T-helper 22 cell (primary cell): ENCODE measurements at places on chromosomes 5 and 9.

DNA sequence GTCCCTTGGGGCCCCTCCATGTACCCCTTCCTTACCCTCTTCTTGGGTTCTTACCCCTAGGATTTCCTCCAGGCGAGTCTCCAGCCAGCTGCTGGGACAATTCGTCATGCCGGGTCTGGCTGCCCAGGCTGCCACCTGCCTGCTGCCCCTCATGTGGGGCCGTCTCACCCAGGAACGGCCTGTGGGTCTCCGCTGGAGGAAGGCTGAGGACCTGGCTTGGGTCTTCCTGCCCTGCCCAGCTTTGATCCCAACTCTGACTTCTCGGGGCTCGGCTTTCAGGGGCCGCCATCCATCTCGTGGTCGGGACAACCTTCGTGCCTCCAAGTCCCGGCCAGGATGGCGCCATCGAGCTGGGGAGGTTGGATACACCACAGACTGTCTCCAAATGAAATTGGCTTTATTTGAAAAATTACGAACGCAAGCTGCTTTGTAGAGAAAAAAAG is 38.1 kb downstream of the HMCN2 start:
- DNase-seq, result no peak

DNA sequence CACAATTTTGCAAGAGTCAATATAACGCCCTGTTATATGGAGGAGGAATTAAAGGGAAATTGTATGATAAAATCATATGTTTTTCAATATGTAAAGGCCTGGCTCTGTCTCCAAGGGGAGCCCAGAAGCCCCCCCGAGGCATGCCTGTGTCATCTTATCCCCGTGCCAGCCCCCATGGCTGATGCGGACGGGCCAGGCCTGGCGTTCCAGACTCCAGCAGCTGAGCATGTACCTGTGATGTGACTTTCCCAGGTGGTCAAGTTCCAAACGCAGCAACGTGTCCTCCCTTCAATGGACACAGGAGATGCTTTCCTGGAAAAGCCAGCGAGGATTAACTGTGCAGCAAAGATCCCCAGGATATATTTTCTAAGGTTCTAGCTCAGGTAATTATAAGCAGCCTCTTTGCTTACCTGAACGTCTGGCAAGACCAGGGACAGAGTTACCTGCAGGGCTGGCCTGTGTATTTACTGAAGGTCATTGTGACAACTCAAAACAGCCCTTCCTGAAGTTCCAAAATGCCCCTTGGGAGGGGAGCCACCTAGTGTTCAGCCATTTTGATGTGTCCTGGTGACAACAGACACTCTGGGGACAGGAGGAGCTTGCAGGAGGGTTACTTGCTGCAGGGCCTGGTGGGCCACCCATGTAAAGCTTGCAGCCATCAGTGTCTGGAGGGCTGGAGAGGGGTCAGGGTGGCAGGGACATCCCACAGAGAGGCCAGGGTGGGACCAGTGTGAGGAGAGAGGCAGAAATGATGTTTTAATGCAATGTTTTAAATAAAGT is 53.3 kb upstream of the RNU6ATAC start:
- no peak for DNase-seq

- no peak for DNase-seq
Observed at GRCh38 chr5:53071298-53071697, 38.3 kb downstream of the MOCS2 start.

GRCh38 chr5:160305319-160305718 is 7.0 kb downstream of the CCNJL start:
- no peak for DNase-seq

DNA sequence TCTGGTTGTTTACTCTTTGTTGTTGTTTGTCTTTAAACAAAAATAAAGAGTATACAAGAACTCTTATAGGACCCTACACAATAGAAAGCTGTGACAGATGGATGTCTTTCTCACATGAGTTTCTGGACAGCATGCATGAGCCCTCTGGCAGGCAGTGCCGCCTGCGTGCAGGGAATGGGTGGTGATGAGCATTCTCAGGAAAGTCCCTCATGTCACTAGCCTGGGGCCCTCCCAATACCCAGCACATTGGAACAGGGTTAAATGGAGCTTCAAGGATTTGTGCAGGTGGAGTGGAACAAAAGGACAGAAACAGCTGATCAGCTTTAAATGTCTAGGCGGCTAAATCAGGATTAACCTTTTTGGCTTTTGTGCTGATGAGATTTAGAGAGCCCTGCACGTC is 181.0 kb upstream of the CD180 start:
- DNase-seq, result no peak

DNA sequence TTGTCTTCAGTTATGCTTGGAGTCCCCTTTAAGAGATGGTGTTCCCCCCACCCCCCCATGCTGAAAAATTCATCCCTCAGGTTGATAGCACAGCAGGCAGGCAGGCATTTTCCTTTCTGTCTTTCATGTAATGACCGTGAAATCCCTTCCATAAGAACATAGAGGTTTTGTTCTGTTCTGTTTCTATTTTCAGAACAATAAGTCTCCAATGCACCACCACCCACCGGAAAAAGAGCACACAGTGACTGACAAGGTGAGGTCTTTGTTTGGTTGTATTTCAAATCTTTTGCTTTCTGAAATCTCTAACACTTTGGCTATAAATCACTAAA is 52.4 kb downstream of the DMRT2 start:
- DNase-seq, result no peak

DNA sequence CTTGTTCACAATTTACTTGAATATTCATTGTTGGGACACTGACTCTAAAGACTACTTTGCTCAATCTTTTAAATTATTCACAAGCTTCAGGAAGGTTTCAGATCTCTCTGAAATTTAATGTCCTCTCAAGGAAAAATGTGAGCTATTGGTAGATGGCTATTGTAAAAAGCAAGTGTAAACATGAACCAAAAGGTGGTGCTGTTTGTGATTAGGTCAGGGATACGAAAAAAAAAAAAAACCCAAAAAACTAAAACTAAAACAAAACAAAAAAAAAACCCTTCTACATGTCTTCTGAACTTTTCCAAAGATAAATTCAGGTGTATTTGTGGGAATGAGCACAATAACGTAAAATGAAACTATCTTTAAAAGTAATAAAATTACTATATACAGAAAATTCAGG is 193.8 kb downstream of the SLF1 start:
- no peak for DNase-seq

DNA sequence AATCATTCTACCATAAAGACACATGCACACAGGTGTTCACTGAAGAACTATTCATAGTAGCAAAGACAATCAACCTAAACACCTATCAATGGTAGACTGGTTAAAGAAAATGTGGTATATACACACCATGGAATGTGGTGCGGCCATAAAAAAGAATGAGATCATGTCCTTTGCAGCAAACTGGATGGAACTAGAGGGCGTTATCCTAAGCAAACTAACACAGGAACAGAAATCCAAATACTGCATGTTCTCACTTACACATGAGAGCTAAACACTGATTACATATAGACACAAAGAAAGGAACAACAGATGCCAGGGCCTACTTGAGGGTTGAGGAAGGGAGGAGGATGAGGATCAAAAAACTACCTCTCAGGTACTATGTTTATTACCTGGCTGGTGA is 103.8 kb downstream of the DRD1 start:
- no peak for DNase-seq

DNA sequence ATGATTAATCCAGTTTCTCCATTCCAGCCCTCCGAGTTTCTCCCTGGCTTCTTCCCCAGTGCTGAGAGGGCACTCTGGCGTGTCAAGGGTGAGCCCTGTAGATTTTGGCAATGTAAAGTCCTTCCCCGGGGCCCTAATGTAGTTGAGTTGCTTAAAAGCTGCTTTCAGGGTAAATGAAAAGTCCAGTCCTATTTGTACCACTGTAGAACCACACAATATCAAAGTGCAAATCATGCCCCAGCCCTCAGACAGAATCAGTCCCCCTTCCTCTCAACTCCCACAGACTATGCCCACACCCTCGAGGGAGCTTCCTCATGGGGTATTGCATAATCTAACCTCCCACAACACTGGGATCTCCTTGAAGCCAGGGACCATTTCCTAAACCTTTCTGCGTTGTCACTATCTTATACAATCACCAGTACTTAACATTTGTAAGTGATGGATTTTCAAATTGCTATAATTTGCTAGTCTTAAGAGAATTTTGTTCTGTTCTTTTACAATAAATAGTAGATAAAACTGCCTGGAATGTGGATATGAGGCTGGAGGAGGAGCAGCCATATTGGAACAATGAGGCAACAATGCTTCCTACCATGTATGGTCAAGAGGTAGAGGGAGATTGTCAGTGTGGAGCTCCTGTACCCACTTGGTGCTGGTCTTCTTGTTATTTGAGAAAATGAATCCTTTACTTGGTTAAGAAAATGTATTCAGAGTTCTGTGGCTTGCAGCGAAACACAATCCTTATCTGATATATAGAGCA is 34.4 kb downstream of the ZNF366 start:
- no peak for DNase-seq

- no peak for DNase-seq
Observed at GRCh38 chr9:121226175-121226574, 24.5 kb upstream of the RAB14 start.

DNA sequence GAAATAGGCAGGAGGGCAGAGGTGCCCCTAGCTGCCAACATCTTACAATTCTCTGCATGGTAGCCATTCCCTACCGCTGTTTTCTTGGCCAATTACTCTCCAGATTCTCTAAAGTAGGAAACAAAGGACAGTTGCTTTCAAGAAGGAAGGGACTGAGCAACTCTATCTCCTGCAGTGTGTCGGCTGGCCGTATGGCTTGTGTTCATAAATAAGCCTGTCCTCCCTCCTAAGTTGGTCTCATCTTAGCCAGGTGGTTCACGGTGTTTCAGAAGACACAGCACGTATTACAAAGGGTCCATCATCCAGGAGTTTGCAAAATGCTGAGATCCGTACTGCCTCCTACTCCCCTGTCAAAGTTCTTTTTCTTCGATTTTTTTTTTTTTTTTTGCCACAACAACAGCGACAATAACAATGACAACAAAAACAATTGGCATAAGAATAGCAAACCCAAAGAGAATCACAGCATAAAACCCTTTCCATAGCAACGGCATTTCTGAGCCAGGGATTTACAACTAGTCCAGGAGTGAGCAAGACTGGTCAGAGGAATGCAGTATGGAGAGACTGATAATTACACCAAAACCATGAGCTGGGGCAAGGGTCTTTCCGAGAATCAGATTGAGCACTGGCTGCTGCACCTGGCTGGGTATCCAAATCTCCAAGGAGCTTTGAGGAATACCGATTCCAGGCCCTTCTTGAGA is 212.8 kb downstream of the SLIT3 start:
- DNase-seq, result no peak

DNA sequence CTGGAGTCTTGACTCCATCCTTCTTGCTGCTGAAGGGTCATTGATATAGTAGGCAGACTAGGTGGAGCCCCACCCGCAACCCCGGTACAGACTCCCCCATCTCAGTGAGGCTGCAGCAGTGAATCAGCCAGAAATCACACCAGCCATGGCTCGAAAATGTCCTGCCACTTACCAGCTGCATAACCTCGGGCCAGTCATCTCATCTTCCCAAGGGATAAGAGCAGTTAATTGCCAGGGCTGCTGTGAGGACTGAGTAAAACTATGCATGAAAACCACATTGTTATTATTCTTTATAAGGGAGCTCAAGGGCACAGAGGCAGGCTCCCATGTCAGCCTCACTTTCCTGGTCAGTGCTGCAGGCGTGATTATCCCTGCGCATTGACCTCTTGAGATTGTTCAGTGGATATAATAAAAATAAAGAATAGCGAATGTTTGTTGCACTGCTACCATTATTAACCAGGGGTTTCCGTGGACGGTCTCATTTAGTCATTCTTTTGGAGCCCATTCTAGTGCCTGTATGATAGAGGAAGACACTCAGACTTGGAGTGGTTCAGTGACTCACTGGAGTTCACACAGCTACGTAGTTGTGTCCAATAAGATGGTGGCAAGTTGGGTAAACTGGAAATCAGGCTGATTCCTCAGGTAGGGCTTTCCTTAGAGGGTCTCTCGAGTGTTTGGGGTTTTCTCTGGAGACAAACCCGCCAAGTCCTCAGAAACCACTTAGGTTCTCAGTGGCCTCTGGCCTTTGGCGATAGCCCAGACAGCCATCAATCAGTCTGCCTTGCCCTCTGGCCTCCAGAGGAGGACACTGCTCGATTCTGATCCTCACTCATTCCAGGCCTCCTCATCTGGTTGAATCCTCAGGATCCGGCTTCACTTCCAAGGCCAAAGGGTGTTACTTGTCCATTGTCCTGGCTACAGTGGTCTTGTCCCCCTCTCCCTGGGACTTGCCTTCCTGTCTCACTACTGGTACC is 39.9 kb downstream of the COL15A1 start:
- no peak for DNase-seq

- peak; percentile 32 for DNase-seq
Observed at GRCh38 chr5:75059912-75060545, 7.7 kb upstream of the GCNT4 start.

- no peak for DNase-seq
Observed at GRCh38 chr9:131122158-131122557, 3.2 kb upstream of the NUP214 start.

GRCh38 chr5:425714-426113 is 17.3 kb upstream of the EXOC3 start:
- no peak for DNase-seq

DNA sequence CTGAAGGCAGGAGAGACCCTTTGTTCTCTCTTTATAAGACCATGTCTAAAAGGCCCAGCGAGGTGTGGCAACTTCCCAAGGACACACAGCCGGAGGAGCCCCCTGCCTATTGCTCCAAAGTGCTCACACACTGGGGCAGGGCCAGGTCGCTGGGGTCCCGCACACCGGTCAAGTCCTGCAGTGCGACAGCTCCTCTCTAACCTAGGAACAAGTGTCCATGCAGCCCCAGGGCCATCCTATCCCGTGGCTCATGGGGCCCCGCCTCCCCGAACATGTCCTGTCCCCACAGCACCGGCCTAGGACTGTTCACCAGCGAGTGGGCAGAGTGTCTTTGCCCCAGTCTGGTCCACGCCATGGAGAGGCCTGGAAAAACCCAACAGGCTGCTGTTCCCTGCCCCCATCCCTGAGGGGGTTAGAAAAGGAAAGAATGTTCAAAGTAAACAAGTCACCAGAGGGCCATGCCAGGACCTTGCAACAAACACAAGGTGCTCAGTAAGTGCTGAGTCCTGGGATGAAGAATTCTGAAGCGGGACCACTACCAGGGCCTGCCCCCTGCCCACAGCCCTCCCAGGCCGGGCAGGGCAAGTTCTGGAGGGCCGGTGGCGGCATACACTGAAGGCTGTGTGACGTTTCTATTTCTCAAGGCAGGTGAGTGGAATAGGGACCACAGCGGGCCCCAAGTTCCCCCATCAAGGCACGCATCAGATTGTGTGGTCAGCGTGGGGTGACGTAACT is 938 bp downstream of the NINJ1 start:
- peak; percentile 66 for DNase-seq

DNA sequence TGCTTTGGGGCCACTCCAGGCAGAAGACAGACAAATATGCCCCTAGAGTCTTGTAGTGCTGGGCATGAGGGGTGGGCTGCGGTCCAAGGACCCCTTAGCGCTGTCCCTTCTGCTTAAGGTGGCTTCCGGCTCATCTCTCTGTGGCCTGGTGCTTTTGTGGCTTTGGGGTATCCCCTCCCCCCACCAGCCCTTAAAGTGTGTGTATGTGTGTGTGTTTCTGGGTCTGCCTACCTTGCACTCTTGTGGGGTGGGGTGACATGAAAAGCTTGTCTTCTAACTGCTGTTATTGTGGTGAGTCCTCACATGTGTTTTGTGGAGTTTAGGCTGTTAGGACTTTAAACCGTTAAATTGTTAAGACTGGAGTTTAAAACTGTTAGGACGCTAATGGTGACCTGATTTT is 23.6 kb downstream of the MARCHF6 start:
- no peak for DNase-seq
